ENCODE measurements at places on chromosomes 3 and 15.

- DNase-seq = no peak
Measured at GRCh38 chr3:155248531-155249187, 44.8 kb downstream of the STRIT1 start.

DNA sequence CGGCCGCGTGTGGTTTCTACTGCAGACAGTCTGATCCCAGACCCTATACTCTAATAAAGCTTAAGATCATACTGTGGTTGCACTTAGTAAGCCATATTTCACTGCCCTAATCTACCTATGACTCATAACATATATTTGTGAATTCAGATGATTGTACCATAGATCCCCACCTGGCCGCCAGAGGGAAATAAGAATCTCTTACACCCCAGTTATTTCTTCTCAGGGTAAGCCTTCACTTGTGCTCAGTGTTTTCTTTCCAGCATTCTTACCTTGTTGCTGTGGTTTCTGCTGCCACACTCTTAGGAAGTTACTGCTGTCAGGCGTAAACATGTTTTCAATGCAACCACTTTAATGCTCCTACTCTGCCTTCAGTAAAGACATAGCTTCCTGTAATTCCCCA is 105.9 kb downstream of the B3GALNT1 start:
- DNase-seq = no peak

- no peak for DNase-seq
Measured at GRCh38 chr3:18786650-18787323, 361.5 kb upstream of the KCNH8 start.

DNA sequence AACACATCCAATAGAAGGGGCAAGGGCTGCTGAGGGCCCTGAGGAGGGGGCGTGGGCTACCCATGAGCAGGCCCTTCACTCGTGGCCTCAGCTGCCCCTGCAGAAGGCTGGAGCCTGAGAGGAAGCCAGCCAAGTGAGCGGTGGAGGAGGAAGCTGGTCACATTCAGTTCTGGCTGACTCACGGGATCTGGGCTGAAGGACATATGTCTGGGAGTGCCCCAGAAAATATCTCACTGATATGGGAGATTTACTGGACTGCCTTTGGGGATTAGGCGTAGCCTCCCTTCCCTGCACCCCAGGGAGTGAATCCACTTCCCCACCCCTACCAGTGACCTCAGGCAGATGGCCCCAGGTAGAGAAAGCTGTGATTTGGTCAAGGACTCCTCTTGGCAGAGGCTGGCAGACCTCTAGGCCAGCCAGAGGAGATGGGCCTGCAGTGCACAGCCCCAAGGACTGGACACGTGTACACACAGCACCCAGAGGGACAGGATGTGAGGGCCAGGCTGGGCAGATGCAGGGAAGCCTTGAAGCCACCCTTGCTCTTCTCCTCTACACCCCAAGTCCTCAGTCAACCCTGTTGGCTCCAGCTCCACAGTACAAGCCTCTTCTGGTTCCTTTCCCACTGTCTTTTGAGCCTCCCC is 14.2 kb upstream of the ANKDD1A start:
- no peak for DNase-seq

DNA sequence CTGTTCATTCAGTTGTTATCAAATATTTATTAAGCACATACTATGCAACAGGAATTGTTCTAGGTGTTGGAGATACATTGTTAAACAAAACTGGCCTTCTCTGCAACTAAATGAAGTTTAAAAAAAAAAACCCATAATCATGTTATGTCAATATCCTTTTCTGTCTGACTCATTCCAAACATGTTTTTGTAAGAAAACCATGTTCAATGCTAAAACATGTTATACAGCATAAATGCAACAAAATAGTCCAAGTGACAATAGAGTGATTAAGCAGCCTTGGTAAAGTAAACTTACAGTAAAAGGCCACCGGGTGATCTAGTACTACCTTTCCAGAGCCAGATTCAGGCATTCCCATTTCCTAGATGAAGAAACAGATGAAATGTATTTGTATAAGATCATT is 278.0 kb upstream of the NECTIN3 start:
- DNase-seq = no peak

DNA sequence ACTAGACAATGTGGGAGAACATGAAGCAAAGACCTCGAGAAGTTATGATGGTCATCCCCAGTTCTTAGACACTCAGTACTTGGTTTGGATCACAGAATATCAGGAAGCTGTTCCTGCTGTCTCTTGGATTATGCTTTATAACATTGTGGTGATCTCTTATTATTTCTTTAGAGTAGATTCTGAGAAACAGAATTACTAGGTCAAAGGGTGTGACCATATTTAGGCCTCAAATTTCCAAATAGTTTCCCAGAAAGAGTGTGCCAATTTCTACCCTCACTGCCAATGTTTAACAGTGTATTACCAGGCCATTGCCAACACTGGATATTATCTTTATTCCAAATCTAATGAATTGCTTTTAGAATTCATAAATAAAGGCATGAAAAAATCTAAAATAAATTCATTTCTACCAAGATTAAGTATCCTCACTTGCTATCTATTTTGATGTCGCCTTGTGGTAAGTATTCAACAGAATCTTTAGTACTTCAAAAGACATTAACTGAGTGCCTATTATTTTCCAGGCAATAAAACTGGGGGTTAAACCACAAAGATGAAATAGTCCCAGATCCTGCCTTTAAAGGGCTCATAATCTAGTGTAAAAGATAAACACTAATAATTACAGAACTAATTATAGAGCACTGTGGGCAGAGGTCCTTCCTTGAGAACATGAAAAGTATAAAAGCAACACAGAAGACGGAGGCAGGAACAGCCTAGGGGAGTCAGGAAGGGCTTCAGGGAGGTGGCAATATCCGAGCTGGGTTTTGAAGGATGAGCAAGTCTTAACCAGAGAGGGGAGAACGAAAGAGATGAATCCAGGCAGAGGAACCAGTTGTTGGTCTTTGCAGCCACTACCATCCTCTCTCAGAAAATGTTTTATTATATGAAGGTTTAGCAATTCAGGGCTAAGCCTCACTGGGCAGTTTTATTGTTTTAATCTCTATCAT is 86.8 kb downstream of the IGF2BP2 start:
- no peak for DNase-seq

DNA sequence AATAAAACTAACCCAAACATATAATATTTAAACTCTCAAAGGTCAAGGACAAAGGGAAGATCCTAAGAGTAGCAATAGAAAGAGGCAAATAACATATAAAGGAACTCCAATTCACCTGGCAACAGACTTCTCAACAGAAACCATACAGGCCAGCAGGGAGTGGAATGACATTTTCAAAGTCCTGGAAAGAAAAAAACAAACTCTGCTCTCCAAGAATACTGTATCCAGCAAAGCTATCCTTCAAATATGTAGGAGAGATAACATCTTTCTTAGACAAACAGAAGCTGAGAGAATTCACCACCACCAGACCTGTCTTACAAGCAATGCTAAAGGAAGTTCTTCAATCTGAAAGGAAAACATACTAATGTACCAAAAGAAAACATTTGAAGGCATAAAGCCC is 51.5 kb upstream of the TMEM158 start:
- no peak for DNase-seq

- no peak for DNase-seq
Measured at GRCh38 chr15:97759363-97759762, 201.1 kb upstream of the ARRDC4 start.

- DNase-seq = no peak
Measured at GRCh38 chr15:40054855-40055575, 16.0 kb upstream of the SRP14 start.

DNA sequence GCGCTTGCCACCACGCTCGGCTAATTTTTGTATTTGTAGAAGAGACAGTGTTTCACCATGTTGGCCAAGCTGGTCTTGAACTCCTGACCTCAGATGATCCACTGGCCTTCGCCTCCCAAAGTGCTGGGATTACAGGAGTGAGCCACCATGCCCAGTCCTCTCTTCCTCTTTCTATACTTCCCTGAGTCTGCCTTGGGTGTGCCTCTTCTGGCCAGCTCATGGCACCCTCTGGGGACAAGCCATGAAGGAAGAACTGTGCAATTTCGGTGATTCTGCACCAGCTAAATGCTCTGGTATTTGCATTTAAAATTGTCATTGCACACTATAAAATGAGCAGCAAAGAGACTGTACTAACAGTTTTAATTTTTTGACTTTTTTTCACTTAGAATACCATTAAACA is 66.6 kb downstream of the IL20RB start:
- no peak for DNase-seq

DNA sequence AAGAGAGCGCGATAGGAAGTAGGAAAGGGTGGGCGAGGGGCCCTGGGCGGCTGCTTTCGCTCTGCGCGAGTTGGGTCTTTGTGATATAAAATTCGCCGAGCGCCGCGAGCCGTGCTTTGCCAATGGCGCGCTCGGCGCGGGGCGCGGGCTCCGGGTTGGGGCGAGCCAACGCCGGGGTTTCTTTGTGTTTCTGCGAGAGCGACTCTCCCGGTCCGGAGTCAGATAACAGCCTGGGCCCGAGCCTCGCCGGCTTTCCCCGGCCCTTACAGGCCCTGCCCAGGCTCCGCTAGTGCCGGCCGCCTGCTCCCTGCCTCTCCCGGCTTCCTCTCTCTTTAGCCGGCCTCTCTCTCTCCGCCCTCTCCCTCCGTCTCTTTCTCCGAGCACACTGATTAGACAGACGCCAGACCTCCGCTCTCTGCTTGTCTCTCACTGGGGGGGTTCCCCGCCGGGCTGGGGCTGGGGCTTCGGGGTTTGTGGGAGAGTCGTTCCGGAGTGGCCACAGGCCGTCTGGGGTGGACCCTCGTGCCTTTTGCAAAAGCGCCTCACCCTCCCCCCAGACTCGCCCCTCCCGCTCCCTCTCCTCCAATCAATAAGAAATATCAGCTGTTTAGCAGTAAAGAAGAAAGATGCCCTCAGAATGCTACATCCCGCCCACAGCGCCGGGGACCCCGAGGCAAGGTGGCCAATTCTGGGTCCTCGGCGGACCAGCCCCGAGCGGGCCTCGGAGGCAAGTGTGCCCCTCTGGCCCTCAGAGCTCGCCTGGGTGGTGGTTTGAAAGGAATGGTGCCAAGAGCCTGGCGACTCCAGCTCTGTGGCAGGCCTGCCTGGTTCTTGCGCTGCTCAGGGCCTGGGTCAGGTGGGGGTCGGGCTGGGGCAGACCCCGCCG is 2.9 kb downstream of the NR2F2 start:
- no peak for DNase-seq

GRCh38 chr15:55357774-55358173 is 38.8 kb downstream of the PIGB start:
- DNase-seq = no peak

DNA sequence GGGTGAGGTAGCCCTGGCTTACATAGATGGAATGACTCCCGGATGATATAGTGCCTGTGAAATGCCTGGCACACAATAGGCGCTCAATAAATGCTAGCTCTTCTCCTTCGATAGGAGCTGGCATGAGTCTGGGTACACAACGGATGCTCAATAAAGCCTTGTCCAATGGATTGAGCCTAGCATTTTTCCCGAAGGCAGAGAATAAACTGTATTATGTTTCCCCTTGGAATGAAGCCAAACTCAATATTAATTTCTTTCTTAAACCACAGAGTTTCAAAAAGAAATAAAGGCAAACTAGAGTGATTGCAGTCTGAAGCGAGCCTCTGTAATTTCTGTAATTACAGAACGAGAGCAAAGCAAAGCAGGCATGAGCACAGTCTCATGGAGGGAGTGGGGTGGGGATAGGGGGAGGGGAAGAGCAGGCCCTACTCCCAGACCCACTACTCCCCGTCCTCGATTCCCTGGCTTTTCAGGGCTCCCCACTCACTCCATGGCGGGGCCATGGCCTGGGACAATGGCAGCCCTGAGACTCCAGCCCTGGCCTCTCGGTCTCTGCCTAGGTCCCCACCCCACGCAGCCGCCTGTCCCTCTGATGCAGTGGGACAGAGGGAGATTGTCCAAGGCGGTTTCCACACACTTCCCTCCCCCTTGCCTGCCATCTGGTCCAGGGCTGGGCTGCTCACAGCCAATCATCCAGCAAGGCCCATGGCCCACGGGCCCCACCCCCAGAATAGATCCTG is 18.0 kb downstream of the SLC6A1 start:
- DNase-seq = no peak

DNA sequence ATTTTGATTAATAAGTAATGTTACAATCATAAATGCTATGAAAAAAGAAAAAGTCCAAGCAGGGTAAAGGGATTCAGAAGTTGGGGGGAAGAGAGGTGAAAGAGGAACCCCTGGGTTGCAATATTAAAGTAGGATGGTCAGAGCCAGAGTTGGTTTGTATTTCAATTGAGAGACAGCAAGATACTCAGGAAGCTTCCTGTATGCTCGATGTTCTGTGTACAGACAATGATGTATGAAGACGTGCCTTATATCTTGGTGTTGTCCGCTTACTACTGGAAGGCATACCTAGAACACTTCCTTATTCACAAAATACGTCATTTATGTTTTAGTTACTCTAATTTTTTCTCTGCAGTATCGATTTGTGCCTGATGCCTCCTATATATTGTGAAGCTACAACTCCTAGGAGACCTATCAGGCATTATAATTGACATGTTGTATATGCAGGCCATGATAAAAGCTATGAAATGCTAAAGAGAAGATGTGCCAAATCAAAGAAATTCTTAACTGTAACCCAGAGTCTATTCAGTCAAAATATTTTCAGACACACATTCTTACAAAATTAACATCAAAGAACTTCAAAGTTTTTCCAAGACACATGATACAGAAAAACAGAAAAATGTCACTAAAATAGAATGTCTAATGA is 87.5 kb downstream of the TBL1XR1 start:
- no peak for DNase-seq

Measured in activated CD4-positive, alpha-beta T cell treated with anti-CD3 and anti-CD28 coated beads, Interleukin-2, amount 50 U/mL, for 1 hour (primary cell).